ENCODE measurements at places on chromosomes 11 and 22.

DNA sequence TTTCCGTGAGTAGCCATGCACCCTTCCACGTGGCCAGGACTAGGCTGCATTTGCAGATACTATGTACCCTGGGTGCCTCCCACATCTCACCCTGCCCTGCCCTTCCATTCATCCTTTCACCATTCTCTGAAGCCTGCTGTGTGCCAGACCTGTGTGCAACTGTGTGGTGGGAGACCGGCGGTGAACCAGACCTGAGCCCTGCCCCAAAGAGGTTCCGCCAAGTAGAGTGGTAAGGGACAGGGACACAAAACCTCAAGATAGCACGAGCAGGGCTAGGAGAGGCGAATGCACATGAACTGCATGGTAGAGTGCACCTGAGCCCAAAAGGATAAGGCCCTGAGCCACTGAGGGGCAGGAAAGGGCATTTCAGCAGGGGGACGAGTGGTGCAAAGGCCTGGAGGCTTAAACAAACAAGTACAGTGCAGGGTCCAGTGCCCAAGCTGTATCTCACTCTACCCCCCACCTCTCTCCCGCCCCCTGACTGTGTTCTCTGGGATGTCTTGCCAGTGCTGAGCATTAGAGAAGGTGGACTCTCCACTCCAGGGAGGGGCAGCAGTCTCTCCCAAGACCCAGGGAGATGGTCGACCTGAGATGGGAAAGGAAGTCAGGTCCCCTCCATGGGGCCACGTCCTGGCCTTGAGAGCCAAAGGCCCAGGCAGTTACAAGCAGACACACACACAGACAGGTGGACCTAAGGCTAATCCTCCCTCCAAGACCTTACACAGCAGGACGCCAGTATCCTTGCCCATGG, 14.1 kb upstream of the ARAP1 start:
- DNase-seq: no peak

DNA sequence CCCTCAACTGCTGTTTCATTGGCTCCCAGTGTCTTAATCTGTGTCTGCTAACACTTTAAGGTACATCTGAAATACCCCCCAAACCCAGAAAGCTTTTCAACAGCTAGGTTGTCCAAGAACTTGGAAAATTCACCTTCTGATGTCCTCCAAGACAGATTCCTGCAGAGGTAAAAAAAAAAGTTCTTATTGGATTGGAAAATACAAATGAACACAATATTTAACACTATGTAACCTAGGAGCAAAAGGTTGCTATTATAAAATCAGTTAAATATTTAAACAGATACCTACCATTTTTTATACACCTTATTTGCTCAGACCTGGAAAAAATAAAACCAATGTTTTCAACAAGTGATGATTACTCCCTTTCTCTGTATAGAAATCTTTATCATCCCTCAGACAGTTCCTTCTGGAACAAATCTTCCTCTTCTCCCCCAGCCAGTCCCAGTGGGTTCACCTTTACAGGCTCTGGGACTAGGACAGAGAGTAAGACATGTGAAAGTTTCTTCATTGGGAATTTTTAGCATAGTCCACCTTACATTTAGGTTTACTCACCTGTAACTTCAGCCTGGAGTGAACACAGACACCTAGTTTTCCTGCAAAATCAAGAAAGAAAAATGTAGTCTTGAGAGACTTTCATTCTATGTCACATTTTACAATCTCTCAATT, 13.3 kb upstream of the WDR74 start:
- no peak for DNase-seq

- DNase-seq: no peak
Measured at GRCh38 chr11:101444851-101445250, 139.0 kb downstream of the TRPC6 start.

DNA sequence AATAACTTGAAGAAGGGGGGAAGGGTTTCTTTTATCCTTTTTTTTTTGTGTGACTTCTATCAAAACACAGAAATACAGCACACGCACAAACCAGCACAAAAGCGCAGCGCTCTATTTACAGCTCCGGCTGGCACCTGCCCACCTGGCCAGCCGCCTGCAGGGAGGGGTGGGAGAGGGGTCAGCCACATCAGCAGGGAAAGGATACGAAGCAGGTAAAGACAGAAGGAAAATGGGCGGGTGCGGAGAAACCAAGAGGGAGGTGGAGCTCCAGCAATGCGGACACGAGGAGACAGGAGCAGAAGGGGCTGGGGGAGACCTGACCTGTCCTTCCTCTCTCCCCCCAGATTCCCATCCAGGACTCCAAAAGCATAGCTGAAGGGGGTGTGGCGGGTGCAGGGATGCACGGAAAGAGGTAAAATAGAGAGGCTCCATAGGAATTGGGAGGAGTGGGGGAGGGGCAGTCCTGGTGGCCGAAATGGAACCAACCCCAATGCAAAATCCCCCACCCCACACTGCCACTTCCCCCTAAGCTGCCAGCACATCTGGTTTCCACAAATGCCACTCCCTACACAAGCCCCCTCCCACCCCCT, 14.1 kb downstream of the CXCR5 start:
- no peak for DNase-seq

GRCh38 chr11:95269036-95269819, 38.2 kb upstream of the SESN3 start:
- DNase-seq: no peak

GRCh38 chr11:6654281-6655019, 1.2 kb downstream of the DCHS1 start:
- DNase-seq: no peak

DNA sequence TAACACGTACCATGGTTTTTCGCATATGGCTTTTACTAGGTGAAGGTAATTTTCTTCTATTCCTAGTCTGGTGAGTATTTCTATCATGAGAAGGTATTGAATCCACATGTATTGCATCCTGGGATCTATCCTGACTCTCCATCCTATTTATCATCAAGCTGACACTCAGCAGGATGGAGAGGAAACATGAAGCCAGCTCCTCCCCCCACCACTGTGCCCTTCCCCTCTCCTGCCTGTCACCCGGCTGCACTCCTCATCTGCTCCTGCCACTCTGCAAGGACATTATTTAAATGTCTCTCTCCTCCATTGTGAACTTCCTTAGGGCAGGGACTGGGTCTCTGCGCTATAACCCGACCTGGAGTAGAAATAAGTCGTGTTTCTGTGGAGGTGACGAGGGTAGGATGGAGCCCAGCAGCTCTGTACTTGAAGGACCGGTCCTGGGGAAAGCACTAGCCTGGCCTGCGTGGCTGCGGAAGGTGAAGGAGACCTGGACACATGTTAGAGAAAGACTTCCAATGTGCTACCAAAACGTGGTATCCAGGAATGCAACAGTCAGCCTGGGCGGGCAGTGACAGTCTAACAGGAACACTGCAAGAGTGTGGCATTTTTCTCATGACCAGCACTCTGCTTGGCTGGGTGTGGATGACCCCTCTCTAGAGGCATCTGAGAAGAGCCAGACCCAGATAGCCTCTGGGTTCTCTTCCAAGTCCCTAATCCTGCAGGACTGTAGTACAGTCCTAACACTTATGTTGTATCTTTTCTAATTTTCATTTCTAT, 111.2 kb downstream of the MICAL3 start:
- no peak for DNase-seq

- DNase-seq: no peak
Measured at GRCh38 chr11:37422511-37422910, 824.5 kb upstream of the RAG2 start.

- no peak for DNase-seq
Measured at GRCh38 chr22:26409719-26410335, 19.2 kb upstream of the ASPHD2 start.

- DNase-seq: no peak
Measured at GRCh38 chr11:126290887-126291286, 8.0 kb downstream of the TIRAP start.

- DNase-seq: no peak
Measured at GRCh38 chr11:45906965-45907611, at the start of gene FREY1. Gene FREY1 (minus strand): TSS chr11:45907271. CDS start chr11:45907245, 26 bp downstream.

DNA sequence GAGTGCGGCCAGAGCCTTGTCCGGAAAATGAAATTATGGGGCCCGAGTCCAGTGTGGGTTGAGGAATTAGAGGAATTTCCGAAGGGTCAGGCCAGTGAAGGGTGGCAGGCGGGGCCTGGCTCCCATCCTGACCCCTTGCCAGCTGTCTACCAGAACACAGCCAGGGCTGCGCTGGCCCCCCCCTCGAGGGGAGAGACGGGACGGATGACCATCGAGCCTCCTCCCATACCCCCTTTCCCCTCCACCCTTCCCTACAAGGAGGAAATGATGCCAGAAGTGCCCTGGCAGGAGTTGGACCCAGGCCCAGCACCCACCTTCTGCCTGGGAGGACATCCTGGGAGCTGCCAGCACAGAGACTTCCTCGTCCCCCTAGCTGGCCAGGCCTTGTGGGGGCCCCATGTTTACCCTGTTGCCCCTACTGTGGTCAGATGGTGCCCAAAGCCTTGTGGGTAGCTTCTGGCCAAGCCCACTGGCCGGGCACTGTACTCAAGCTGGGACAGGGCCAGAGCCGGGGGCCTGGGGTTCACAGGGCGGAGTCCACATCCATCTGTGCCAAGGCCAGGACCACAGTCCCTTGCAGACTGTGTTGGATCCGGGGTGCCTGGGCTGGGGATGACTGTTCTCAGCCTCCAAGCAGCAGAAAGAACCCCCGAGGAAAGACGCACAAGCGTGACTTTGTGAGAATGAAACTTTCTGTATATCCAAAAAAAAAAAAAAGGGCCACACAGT, 20.8 kb downstream of the ARVCF start:
- DNase-seq: no peak

DNA sequence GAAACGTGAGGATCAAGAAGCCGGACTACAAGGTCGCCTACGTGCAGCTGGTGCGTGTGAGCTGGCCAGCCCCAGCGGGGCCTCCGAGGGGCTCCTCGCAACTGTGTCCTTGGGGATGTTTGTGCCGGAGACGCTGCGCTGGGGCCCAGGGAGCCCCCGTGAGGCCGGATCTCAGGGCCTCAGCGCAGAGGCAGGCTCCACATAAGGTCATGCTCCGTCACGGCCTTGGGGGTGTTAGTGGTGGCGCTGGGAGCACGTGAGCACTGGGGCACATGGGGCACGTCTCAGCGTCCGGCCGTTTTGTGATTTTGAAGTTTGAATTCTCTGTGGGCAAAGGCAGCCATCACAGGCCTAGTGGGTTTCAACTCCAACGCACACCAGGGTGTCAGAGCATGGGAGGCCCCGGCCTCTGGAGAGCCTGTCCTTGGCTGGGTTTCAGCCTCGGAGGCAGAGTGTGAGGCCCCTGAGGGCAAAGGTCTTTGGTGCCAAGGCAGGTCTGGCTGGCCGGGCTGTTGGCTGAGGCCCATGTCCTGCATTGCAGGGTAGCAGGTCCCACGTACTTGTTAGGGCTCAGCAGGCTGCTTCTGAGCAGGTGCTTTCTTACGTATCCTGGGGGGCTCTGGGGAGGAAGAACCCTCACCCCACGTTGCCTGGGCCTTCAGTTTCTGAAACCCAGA, 5.8 kb downstream of the MRPL23 start:
- DNase-seq: no peak

DNA sequence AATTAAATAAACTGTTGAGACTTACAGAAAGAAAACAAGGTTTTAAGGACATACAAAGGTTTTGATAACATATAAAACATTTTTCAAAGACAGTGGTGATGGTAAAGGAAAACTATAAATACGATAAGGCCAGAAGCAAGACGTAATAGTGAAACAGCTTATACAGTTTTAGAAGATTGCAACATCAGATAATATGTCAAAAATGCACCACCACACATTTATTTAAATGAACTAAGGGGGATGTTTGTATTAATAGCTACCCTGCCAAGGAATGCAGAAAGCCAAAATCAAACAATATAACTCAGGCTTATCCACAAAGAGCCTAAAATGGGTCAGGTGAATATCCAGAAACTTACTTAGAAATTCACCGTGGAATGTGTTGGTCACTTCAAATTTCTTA, 981.6 kb upstream of the FAT3 start:
- no peak for DNase-seq

DNA sequence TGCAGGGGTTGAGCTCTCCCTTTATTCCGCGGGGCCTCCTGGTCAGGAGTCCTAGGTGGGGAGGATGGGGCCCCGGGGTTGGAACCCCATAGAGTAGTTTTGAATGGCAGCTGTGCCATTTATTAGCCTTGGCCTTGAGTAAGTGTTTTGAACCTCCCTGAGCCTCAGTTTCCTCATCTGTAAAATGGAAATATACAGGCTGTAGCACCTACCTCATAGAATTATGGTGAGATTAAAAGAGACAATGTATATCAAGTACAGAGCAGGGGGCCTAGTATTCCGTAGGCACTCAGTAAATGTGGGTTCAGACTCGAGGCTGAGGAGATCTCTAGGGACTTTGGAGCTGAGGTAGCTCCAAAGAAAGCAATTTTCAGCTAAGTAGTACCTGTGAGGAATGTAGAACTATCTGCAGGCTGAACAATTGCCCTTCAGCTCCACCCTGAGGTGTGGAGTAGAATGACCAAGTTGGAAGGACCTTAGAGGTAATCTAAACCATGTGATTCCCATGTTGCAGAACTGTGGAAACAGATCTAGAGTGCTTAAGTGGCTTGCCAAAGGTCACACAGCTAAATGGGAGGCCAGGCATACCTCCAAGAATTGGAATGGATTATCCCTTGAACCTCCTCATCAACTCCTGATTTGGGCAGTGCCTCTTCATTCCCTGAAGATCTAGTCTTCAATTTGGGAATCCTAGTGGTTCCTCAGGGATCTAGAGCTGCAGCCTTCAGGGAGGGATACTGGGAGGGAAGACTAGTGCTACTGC, 682 bp downstream of the PGAP2 start:
- DNase-seq: peak; percentile 80

DNA sequence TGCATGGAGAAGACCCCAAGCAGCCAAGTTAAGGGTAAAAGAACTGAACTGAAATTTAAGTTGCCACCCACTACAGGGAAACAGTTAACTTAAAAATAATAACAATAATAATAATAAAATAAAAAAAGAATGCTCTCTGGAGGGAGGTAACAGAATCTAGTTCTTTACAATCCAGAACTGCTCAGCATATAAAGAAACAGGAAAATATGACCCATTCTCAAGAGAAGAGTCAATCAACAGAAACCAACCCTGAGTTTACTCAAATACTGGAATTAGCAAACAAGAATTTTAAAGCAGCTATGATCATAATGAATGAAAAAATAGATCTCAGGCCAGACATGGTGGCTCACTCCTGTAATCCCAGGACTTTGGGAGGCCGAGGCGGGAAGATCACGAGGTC, 53.8 kb downstream of the DENND5A start:
- DNase-seq: no peak

GRCh38 chr11:24848857-24849256, 352.0 kb downstream of the LUZP2 start:
- no peak for DNase-seq

GRCh38 chr11:94658386-94658785, 91.2 kb downstream of the PIWIL4 start:
- no peak for DNase-seq

- peak; percentile 11 for DNase-seq
Measured at GRCh38 chr11:79189055-79189454, 251.8 kb downstream of the TENM4 start.

- no peak for DNase-seq
Measured at GRCh38 chr11:70445091-70445490, 46.8 kb downstream of the CTTN start.

GRCh38 chr11:60992842-60993409, 21.4 kb downstream of the CD6 start:
- no peak for DNase-seq

GRCh38 chr22:28620244-28620922, 59.3 kb downstream of the TTC28 start:
- DNase-seq: no peak

GRCh38 chr11:125398475-125398874, 97.6 kb downstream of the FEZ1 start:
- no peak for DNase-seq

- DNase-seq: no peak
Measured at GRCh38 chr11:36657610-36658267, 59.7 kb upstream of the RAG2 start.

Measured in NB4 (cell line).